ENCODE measurements at places on chromosomes 11 and 22. TPM values are rescaled to one million over a fixed set of nuclear protein-coding genes. Genes with fewer than 3 reads are reported as not detected.

MEI1 gene
- total RNA-seq: 54.6 TPM

MMP12 gene
- not detected for total RNA-seq

LSP1 gene
- 668 TPM for total RNA-seq

LIF gene
- 102 TPM for total RNA-seq

TSPAN32 gene
- 98.9 TPM for total RNA-seq

TSG101 gene
- total RNA-seq: 53.9 TPM

INS gene
- not detected for total RNA-seq

CD3E gene
- 680 TPM for total RNA-seq

OR8J1 gene
- total RNA-seq: not detected

OR8B3 gene
- total RNA-seq: not detected

MRGPRG gene
- not detected for total RNA-seq

CRYBB2 gene
- 0.45 TPM for total RNA-seq

GGT1 gene
- 48.1 TPM for total RNA-seq

SLC25A18 gene
- not detected for total RNA-seq

OR52A1 gene
- total RNA-seq: not detected

TREH gene
- total RNA-seq: not detected

RFPL2 gene
- not detected for total RNA-seq

SCGB2A2 gene
- not detected for total RNA-seq

APLNR gene
- not detected for total RNA-seq

ADAMTS15 gene
- 0.04 TPM for total RNA-seq

CLMP gene
- total RNA-seq: 0.23 TPM
